ENCODE measurements at places on chromosomes 11 and 22. TPM values are rescaled to one million over a fixed set of nuclear protein-coding genes. Genes with fewer than 3 reads are reported as not detected.

The OR52E8 gene
- total RNA-seq = not detected

The OR5M8 gene
- not detected for total RNA-seq

The BBOX1 gene
- total RNA-seq = not detected

The P2RX6 gene
- 0.82 TPM for total RNA-seq

The IGLL5 gene
- not detected for total RNA-seq

The H19 gene
- not detected for total RNA-seq

GRCh38 chr11:103993507-103993906 lies 42.9 kb upstream of the DDI1 start:
- H3K4me3 ChIP-seq = no peak overlapping the region
- no peaks in the 10 kb centered on the region for H3K36me3 ChIP-seq
- no peak overlapping the region for H3K27ac ChIP-seq
- H3K4me1 ChIP-seq = no peaks in the 10 kb centered on the region

GRCh38 chr11:12863605-12864121 lies 145.5 kb upstream of the RASSF10 start:
- no peak overlapping the region for H3K27ac ChIP-seq
- H3K27me3 ChIP-seq = peaks cover 76% of the 10 kb centered on the region
- H3K4me3 ChIP-seq = no peak overlapping the region
- H3K4me1 ChIP-seq = peaks cover 4% of the 10 kb centered on the region

DNA sequence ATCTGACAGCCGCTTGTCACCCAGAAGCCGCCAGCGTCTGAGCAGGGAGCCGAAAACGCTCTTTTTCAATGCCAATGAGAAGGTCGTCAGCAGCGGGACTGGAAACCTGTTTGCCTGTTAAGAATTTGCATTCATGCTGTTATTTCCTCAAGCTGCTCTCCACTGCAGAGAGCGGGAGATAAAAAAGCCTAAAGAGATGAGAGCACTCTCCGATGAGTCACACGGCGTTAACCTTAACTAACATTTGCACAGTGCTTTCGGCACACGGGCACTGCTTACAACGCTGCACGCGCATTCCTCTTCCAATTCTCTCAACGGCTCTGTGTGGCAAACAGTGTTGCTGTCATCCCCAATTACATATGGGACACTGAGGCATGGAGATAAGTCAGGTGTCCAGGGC lies 40.0 kb upstream of the RTL6 start:
- no peaks in the 10 kb centered on the region for H3K36me3 ChIP-seq
- DNase-seq = no peak
- H3K27ac ChIP-seq = no peak overlapping the region
- H3K4me3 ChIP-seq = no peak overlapping the region

GRCh38 chr11:89021339-89021738 lies 44.4 kb downstream of the GRM5 start:
- no peak overlapping the region for H3K4me3 ChIP-seq
- no peak for DNase-seq
- no peaks in the 10 kb centered on the region for H3K36me3 ChIP-seq
- H3K4me1 ChIP-seq = no peaks in the 10 kb centered on the region
- H3K27ac ChIP-seq = no peak overlapping the region
- H3K27me3 ChIP-seq = no peaks in the 10 kb centered on the region

GRCh38 chr11:99352642-99353041 lies 331.9 kb downstream of the CNTN5 start:
- H3K4me3 ChIP-seq = no peak overlapping the region
- no peak for DNase-seq
- no peaks in the 10 kb centered on the region for H3K4me1 ChIP-seq
- H3K27me3 ChIP-seq = no peaks in the 10 kb centered on the region
- H3K36me3 ChIP-seq = no peaks in the 10 kb centered on the region
- H3K27ac ChIP-seq = no peak overlapping the region

DNA sequence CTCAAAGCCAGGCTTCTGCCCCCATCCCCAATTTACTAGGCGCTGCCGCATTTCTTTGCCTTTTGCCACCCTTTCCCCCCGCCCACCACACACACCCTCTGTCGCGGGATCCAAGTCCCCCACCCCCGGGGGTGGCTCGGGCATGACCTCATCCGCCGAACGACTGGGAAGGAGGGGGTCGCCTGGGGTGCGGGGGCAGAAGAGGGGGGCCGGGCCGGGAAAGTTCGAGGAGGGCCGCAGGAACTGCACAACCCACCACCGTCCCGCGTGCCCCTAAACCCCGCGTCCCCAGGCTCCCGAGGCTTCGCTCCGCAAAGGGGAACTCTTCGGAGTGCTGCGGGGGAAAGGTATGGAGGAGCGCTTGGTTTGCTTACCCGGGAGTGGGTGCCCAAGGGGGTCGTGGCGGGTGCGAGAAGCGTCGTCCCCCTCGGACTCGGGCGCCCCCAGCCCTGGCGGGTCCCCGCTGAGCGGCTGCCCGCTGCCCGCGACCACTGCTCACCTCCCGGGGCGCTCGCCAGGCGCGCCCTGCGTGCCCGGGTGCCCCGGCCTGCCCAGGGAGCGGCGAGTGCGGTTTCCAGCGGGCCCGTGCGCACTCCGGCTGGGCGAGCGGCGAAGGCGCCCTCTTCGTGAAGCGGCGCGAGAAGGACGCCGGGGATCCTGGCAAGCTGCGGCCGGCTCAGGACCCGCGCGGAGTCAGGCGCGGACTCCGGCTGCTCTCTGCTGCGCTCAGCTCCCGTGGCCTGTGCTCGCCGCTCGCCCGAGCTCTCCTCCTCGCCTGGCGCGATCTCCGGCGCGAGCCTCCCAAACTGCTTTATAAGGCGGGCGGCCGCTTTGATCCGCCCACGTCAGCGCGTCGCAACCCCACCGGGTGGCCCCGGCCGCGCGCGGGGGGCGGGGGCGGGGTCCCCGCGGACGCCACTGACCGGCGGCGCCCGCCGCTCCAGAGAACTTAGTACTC lies 4.0 kb upstream of the WNT11 start:
- no peaks in the 10 kb centered on the region for H3K36me3 ChIP-seq
- no peak overlapping the region for H3K27ac ChIP-seq
- peaks cover 43% of the 10 kb centered on the region for H3K27me3 ChIP-seq
- peak; percentile 65 for DNase-seq
- peak overlapping the region; percentile 60 for H3K4me3 ChIP-seq

DNA sequence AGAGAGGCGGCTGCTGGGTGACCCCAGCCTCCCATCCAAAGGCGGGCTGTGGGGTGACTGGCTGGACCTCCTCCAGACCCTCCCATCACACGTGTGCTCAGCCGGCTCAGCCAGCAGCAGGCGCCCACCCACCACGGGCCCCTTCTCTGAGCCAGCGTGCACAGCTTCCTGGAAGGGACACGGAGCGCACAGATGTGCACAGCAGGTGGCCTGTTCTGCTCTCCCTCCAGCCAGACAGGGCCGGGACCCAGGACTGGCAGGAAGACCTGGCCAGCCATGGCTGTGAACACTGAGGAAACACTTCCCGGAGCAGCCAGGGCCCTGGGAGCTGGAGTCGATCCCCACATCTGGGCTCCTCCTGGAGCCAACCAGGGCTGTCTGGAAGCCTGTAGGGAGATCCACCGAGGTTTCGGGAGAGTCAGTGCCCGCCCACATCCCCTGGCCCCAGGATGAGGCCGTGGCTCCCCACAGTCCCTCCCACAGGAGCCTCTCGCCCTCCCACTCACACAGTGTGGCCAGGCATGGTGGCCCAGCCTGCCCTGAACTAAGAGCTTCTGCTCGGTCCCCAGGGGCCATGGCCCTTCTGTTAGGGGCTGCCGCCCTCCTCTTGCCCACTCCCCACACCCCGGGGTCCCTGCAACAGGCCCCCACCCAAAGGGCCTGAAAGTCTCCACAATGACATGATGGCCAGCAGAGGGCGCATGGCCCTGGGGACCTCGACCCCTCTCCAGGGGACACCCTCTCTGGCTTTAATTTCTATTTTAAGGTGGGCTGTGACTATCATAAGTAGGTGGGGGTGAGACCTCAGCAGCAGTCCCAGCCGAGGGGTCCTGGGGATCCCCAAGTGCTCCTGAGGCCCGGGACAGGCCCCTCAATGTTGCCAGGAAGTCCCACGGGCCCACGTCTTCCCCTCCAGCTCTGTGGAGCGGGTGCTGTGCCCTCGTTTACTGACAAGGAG lies 90.6 kb upstream of the FGF3 start:
- H3K4me1 ChIP-seq = no peaks in the 10 kb centered on the region
- H3K36me3 ChIP-seq = no peaks in the 10 kb centered on the region
- DNase-seq = no peak
- peaks cover 2% of the 10 kb centered on the region for H3K27me3 ChIP-seq
- H3K4me3 ChIP-seq = no peak overlapping the region
- no peak overlapping the region for H3K27ac ChIP-seq

DNA sequence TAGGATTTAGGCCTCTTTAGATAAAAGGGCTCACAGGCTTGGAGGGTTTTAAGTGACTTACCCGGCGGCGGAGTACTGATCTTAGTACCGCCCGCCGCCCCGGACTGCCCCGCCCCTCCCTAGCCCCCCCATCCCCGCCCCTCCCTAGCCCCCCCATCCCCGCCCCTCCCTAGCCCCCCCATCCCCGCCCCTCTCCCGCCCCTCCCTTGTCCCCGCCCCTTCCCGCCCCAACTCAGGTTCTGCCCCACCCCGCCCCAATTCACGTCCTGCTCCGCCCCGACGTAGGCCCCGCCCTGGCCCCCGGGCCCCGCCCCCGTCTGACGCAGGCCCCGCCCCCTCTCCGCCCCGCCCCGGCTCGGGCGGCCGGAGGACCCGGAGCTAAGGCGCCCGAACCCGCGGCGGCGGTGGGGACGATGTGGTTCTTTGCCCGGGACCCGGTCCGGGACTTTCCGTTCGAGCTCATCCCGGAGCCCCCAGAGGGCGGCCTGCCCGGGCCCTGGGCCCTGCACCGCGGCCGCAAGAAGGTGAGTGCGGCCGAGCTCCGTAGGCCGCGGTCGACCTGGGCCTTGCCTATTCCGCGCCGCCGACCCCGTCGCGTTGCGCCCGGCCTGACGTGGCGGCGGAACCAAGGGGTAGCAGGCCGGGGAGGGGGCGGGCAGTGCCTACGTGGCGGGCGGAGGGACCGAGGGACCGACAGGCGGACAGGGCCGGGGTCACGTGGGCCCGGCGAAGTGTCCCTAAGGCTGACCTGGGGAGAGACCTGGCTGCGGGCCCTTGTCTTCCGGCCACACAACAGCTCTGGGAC lies at the start of gene SCYL1:
TSS of gene SCYL1 (plus strand) at position 343 of the 805 bp plus-strand sequence. CDS start at position 414, 71 bp downstream.
- peak; percentile 88 for DNase-seq
- peak within 1 kb of the TSS; percentile 93 for H3K27ac ChIP-seq
- H3K4me3 ChIP-seq = peak within 1 kb of the TSS; percentile 87
- H3K27me3 ChIP-seq = no peaks in the 10 kb centered on the region
- H3K4me1 ChIP-seq = peaks cover 42% of the 10 kb centered on the region

DNA sequence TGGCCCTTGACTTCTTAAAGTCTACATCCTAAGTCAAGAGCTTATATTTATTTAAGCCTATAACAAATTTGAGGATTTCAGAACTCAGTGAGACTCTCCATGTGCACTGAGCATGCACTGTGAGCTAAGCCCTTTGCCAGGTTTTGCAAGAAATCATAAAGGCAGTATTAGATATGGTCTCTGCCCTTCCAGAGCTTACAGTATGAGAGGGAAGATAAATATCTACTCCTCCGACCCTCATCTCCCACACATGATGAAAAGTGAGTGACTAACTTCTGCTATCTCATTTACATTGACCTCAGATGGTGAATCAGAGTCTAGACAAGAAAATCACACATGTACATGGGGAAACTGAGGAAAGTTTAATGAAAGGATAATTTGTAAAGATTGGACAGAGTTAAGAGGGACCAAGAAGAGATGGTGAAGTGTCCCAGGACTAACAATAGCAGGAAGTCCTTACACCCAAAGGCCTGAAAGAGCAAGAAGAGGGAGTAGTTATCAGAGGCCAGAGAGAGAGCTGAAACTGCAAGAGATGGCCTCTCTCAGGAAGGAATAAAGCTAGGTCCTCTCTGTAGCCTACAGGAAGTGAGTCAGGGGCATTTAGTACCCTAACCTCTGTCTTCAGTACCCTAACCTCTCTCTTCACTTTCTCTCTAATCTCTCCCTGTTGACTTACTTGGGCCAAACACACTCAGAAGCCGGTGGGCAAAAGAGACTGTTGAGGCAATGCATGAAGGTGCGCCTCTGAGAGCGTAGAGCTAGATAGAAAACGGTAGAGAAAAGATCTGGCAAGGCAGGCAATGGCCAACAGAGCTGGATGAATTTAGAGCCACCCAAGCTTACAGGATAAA lies 23.0 kb upstream of the BLID start:
- H3K4me3 ChIP-seq = no peak overlapping the region
- H3K36me3 ChIP-seq = no peaks in the 10 kb centered on the region
- H3K4me1 ChIP-seq = no peaks in the 10 kb centered on the region
- H3K27ac ChIP-seq = no peak overlapping the region
- DNase-seq = no peak

GRCh38 chr22:28500006-28500405 lies 179.6 kb downstream of the TTC28 start:
- H3K4me1 ChIP-seq = no peaks in the 10 kb centered on the region
- no peaks in the 10 kb centered on the region for H3K36me3 ChIP-seq

GRCh38 chr11:114604179-114604813 lies 8.7 kb upstream of the NXPE4 start:
- no peak overlapping the region for H3K4me3 ChIP-seq
- H3K27ac ChIP-seq = no peak overlapping the region

GRCh38 chr11:116065986-116066385 lies 561.8 kb upstream of the CADM1 start:
- no peak for DNase-seq
- H3K4me1 ChIP-seq = no peaks in the 10 kb centered on the region
- no peaks in the 10 kb centered on the region for H3K36me3 ChIP-seq
- H3K4me3 ChIP-seq = no peak overlapping the region

DNA sequence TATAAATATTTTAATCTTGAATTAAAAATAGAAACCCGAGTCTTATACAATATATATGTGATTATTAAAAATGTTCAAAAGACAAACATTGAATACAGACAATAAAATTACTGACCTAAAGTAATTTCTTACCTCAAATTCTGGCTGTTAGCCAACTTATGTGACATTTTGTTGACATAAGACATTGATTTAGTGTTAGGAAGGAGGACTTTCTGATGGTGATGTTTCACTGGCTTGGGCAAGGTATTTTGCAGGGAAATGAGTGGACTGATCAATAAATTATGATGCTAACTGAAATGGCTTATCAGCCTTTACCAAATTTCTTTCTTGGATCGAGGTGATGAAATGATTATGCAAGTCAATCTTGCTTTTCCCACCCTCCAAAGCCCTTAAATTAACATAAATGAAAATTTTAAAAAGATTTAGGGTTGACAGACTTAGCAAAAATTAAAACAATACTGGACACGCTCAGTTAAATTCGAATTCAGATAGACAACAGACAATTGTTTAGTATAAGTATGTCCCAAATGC lies 33.2 kb upstream of the FZD4 start:
- peaks cover 10% of the 10 kb centered on the region for H3K27me3 ChIP-seq
- H3K4me3 ChIP-seq = no peak overlapping the region
- no peak overlapping the region for H3K27ac ChIP-seq
- H3K36me3 ChIP-seq = no peaks in the 10 kb centered on the region
- no peaks in the 10 kb centered on the region for H3K4me1 ChIP-seq
- DNase-seq = no peak
